ENCODE measurements at places on chromosomes 11 and 22. TPM values are rescaled to one million over a fixed set of nuclear protein-coding genes. Genes with fewer than 3 reads are reported as not detected.

- DNase-seq: no peak
Observed at GRCh38 chr22:19848298-19849224, 6.1 kb downstream of the GNB1L start.

- no peak for DNase-seq
Observed at GRCh38 chr22:37303821-37304274, 21.5 kb downstream of the CYTH4 start.

Gene STX3
- polyA plus RNA-seq: 70.3 TPM

Gene FDX1
- 15.9 TPM for polyA plus RNA-seq

DNA sequence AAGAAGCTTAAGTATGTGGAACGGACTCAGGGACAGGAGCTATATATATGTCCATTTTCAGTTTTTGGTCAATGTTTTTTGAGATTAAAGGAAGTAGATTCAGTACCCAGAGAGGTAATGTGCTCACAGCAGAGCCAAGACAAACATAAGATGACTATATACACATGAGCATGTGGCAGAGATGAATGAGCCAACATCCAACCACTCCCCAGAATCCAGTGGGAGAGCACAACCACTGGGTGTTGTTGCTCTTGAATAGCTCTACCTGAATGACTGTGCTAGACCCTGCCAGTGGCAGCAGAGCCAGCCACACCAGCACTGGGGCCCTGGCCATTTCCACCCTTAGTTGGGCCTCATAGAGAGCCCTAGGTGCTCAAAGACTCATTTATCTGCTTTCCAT is 10.7 kb upstream of the SYTL2 start:
- DNase-seq: no peak

DNA sequence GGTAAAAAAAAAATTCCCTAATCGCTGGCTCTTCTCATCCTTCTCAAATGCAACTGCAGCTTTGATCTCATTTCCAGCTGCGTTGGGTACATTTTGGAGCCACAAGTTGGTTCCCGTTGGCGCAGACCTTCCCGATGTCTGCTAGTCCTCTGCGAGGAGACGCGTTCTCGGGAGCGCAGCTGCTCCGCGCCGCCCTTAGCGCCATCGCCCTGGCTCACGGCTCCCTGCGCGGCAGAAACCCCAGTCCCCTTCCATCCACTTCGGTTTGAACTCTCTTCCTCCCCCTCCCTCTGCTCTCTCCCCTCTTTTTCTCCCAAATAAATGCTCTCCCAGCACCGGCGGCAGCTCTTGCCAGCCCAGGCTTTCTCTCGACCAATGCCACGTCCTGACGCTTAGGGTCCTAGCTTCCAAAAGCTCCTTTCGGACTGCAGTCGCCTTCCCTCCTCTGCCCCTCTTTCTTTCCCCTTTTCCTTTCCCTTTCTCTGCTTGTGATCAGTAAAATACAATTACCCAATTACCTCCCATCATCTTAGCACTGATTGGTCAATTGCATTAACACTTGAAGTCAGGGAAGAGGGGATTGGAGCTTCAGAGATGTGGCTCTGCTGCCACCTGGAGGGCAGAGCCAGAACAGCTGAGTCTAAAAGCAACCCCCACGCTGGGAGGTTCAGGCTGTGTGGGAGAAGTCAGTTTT is 1165.7 kb downstream of the LRRC4C start:
- peak; percentile 93 for DNase-seq

- DNase-seq: no peak
Observed at GRCh38 chr22:50551160-50551752, 5.6 kb downstream of the KLHDC7B start.

DNA sequence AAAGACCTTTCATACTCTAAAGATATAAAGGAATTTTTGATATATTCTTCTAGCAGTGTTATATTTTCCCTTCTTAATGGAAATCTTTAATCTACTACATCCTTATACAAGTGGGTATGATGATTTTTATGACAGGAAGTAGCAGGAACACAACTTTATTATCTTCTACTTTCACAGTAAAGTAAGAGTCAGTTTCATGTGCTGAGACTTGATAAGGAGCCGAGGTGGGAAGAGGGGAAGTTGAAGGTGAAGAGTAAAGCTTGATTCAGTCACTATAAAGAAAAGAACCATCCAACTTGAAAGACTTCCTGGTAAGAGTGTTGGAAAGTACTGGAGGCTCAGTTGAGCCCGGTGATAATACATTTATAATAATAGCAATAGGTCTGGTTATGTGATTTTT is 82.1 kb upstream of the PTH start:
- no peak for DNase-seq

Data from left renal cortex interstitium (tissue), 4 donors.